ENCODE measurements at places on chromosomes 5 and 9.

GRCh38 chr5:167753725-167754490 is 537.5 kb upstream of the WWC1 start:
- no peak for DNase-seq

DNA sequence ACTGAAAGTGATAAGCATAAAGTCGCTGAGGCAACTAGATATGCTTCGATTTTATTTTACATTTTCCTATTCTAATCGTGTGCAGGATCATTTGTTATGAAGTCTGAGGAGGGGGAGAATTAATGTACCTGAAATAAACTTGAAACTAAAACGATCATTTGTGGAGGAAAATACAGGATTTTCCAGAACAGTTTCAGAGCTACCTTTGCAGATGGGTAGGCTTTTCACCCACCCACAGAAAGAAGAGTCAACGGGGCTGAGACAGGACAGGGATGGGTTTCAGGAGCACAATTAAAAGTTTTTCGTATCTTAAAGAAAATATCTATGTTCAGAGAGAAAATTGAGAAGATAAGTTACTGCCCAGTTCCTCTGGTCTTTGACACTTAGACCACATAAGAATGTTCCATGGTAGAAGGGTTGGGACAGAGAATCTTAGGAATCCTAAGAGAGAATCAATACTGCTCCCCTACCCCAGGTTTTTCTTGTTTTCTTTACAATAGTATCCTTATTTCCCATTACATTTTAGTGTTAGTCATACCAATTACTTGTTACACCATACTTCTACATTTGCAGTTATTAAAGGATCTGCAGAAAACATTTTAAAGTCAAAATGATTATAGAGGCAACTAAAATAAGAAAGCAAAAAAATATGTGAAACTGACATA is 211.4 kb downstream of the DEPDC1B start:
- no peak for DNase-seq

- DNase-seq = peak; percentile 33
These were observed 9.7 kb downstream of the SERINC5 start for GRCh38 chr5:80246001-80246758.

- DNase-seq = no peak
These were observed 106.6 kb downstream of the LRRC70 start for GRCh38 chr5:62685221-62685620.

GRCh38 chr5:92694067-92694466 is 887.0 kb downstream of the NR2F1-AS1 start:
- no peak for DNase-seq

DNA sequence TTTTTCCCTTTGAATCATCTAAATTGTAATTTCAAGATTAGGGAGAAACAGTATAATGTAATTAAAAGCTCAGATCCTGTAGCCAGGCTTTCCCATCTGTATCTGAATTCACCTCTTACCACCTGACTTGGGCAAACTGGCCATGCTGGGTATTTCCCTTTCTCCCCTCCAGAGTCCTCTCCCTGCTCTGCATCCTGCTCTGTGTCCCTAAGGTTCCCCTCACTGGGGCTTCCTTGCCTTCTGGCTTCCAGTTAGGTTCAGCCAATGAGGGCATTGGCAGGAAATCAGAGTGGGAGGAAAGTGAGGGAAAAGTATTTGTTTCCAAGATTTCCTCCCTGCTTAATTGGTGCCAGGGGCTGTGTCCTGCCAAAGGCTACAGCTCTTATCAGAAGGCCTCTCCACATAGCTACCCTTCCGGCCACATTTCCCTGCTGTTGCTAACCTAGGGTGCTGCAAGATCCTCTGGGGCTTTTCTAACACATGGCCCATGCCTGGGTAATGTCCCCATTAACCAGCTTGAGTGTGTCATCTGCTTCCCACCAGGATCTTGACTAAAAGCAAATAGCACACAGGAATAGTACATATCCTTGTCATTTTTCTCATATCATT is 51.0 kb upstream of the MPDZ start:
- no peak for DNase-seq

DNA sequence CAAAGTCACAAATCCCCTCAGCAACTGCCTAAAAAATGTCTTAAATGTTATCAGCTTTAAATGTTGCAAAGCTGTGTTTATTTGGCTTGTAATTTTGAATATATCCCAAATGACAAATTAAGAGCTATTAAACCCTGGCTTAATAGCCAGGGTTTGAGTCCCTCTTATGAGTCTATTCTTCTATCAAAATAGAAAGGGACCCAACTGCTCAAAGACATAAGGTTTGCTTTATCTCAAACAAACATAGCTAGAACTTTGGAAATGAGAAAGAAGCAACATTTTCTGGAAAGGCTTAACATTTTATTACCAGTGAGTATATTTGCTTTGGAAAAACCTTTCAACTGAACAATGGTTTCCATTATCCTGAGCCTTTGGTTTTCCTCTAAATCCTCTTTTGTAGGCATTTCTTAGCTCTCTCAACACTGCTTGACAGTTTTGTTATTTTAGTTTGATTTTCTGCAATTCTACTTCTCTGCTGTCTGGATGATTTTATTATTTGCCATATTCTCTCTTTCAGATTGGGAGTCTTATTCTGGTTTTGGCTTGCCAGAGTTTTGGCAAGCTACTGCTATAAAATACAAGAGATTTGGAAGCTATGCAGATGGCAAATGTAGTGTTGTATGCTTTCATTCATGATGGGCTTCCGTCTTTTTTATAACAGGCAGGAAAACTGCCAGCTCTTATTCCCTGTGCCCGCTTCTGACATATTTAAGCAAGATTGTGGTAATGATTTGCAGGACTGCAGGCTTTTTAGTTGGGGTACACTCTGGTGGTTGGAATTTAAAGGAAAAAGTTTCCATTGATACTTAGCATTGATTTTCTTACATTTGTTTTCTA is 734.9 kb downstream of the DTWD2 start:
- DNase-seq = no peak

GRCh38 chr5:64603676-64604075 is 86.6 kb upstream of the SHISAL2B start:
- DNase-seq = no peak

DNA sequence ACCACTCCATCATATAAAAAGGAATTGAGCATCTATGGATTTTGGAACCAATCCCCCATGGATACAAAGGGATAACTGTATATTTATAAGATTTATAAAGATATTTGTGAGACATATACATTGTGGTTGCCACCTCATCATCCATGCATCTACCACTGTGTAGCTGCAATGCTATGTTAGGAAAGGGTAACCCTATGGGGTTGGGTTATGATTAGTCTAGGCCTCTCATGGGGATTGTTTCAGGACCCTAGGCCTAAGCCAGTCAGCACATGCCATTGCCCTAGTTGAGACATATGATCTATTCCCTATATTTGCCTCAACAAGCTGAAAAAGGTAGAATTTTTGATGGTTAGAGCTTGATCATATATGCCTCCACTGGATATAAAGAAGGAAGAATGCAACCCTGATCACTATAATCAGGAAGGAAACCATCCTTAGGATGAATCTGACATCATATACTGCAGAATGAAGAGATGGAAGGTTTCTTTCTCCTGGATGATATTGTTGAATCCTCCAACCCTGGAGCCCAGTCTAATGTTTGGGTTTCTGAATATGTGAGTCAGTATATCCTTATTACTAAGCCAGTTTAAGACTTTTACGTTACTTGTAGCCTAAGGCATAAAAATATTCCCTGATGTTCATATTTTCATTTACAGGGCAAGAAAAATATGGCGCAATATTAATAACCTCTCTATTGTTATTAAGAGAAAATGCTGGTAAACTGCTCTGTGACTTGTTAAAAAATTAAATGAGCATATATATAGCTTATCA is 94.2 kb downstream of the ADAMTS19 start:
- no peak for DNase-seq

DNA sequence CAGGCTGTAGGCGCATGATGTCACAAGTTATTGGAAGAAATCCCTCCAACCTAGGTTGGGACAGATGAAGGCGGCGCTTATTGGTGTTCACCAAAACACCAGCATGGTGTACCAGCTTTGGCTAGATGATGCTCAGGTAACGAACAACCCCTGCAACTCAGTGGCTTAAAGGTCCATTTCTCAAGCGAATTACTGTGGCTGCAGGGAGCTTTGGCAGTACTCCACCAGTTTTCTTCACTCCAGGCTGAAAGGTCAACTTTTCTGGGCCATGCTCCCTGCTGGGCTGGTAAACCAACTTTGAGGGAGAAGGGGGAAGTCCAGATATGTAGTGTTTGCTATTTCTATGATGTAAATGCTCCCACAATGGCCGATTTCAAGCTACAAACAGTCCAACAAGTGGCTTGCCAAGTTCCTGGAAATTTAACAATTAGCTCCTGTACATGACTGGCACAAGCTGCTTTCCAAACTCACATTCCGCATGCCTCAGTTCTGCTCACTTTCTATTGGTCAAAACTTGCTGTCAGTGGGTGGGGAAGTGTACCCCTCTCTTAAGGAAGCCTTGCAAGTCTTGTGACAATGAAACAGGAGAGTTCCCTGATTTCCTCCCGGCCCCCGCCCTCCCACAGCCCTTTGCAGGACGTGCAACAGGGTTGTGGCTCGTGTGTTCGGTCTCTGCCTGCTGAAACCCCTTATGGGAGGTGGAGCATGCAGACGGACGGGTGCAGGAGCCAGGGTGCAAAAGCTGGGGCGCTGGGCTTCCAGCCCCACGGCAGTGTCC is 588 bp upstream of the ZBED3 start:
- no peak for DNase-seq

DNA sequence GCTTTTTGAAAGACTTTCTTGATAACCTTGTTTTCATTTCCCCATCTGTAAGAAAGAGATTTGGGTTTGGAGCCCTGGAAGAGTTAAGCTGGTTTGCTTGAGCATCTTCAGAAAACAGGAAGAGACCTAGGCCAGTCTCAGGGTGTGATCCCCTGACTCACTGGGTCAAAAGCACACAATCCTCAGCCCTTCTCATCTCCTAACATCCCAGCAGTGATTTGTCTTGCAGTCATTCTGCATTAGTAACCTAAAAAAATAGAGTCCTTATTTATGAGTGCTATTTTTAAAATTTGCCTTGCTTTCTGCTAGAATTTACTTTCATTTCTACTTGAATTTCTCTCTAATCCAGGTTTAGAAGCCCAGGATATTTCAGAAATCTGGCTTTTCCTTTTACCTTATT is 16.4 kb upstream of the ARSB start:
- DNase-seq = no peak

- DNase-seq = no peak
These were observed 92.7 kb downstream of the RAD23B start for GRCh38 chr9:107375651-107376369.

- no peak for DNase-seq
These were observed 53.5 kb downstream of the ZFR start for GRCh38 chr5:32390819-32391591.

DNA sequence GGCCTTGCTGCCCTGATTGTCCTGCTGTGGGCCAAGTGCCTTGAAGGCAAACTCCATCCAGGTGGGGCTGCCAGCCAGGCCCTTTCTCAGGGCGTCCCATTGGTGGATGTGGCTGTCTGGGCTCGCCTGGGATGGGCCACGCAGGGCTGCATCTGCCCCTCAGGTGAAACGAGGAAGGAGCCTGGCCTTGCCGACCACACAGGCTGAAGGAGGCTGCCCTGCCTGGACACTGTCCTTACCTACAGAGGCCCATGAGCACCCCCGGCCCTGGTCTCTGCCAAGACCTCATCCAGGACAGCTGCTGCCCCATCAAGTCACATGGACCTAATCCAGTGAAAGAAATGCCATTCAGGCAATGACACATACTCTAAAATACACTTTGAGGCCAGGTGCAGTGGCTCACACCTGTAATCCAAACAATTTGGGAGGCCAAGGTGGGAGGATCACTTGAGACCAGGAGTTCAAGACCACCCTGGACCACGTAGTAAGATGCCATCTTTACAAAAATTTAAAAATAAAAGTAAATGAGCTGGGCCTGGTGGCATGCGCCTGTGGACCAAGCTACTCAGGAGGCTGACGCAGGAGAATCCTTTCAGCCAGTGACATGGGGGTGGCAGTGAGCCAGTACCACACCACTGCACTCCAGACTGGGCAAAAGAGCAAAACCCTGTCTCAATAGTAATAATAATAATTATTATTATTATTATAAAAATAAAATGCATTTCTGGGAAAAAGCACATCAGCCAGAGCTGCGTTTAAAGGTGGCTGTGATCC is 33.9 kb downstream of the PNPLA7 start:
- DNase-seq = no peak

DNA sequence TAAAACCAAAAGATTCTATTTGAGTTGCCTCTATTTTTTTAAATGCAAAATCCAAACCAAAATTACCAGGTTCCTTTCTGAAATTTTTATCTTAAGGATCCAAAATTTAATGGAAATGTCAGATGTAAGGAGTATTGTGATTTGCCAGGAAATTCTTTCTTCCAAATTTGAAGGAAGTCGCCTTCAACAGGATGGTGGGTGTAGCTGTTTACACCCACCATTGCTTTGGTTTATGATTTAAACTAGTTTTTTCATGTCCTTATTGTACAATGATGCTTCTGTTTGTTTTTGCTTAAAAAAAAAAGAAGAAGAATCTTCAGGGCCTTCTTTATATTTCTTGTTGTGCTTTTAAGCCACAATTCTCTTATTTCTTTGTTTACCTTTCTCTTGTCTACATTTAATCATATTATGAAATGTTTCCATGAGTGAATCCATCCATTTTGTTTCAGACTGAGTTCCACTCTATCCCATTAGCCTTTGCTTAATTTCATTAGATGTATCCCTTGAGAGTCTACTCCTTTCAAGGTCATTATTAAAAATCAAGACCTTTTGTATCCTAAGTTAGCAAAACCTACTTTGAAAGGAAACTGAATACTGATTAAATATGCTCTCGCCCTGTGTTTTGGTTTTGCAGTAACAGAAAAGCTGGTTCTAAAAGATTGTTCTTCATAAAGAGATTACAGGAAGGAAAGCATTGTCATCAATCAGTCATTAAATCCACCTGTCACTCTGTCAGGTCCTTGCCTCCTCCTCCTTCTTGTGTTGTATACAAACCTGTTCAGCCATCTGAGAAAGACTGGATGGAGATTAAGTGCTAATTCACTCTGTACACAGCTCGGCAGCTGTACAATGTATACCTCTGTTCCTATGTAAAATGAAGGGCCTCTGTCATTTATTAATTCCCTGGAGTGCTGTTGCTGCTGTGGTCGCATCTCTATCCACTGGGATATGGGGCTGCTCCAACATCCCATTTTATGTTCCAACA is 45.5 kb upstream of the SLC2A8 start:
- no peak for DNase-seq

GRCh38 chr9:22169727-22170503 is 160.8 kb upstream of the CDKN2B start:
- DNase-seq = no peak

GRCh38 chr5:169511708-169512107 is 71.9 kb upstream of the SPDL1 start:
- no peak for DNase-seq
